ENCODE measurements at places on chromosomes 4 and X. TPM values are rescaled to one million over a fixed set of nuclear protein-coding genes. Genes with fewer than 3 reads are reported as not detected.

The SLC25A4 gene
- 2.3 TPM for total RNA-seq

The SPARCL1 gene
- not detected for total RNA-seq

The GRPR gene
- not detected for total RNA-seq

The LDB2 gene
- total RNA-seq, result not detected

The PFKFB1 gene
- 0.27 TPM for total RNA-seq

The RTL5 gene
- 0.18 TPM for total RNA-seq

The ACOX3 gene
- 12.2 TPM for total RNA-seq

The VEGFC gene
- total RNA-seq, result 0.34 TPM

The VAMP7 gene
- 32.5 TPM for total RNA-seq

The CXCL8 gene
- 2.2 TPM for total RNA-seq

The FANCB gene
- 13.0 TPM for total RNA-seq

The PAGE5 gene
- not detected for total RNA-seq

The TCEAL3 gene
- total RNA-seq, result 1.6 TPM

The USP51 gene
- 2.0 TPM for total RNA-seq

The DOK7 gene
- total RNA-seq, result not detected

The TBX22 gene
- not detected for total RNA-seq

The PAGE2B gene
- total RNA-seq, result not detected

The DMP1 gene
- not detected for total RNA-seq

The NRK gene
- not detected for total RNA-seq

The CA5B gene
- 18.1 TPM for total RNA-seq

The FGA gene
- total RNA-seq, result not detected

The JCHAIN gene
- total RNA-seq, result not detected

The UNC5C gene
- not detected for total RNA-seq

The FRAS1 gene
- total RNA-seq, result not detected

The TLR10 gene
- total RNA-seq, result not detected

The FAM236A gene
- not detected for total RNA-seq

The TRAM1L1 gene
- total RNA-seq, result not detected

The PORCN gene
- 14.1 TPM for total RNA-seq

The KIF4A gene
- total RNA-seq, result 32.2 TPM

The CCNA2 gene
- total RNA-seq, result 88.3 TPM

The PCYT1B gene
- 0.09 TPM for total RNA-seq

The CPLX1 gene
- 0.86 TPM for total RNA-seq

The SULT1E1 gene
- total RNA-seq, result not detected

The WNK3 gene
- total RNA-seq, result not detected

The RAB41 gene
- not detected for total RNA-seq

The GPR173 gene
- total RNA-seq, result not detected

The GPC3 gene
- total RNA-seq, result 0.59 TPM

The COX7B2 gene
- total RNA-seq, result not detected

The PPP4R3C gene
- total RNA-seq, result not detected

The MAGEB4 gene
- total RNA-seq, result not detected

The LRCH2 gene
- total RNA-seq, result not detected

The CITED1 gene
- total RNA-seq, result 1.4 TPM

The FOXR2 gene
- total RNA-seq, result not detected

The KIT gene
- total RNA-seq, result 1.1 TPM

The ADH4 gene
- total RNA-seq, result not detected

The GK gene
- 38.1 TPM for total RNA-seq

The S100P gene
- 37.1 TPM for total RNA-seq

The FLNA gene
- total RNA-seq, result 1,271 TPM

The PUDP gene
- total RNA-seq, result 20.2 TPM

The CSAG1 gene
- not detected for total RNA-seq

The CHRNA9 gene
- total RNA-seq, result 0.64 TPM

The VCX gene
- not detected for total RNA-seq

The SSX1 gene
- not detected for total RNA-seq

The HPGDS gene
- 3.2 TPM for total RNA-seq

The VSIG1 gene
- 9.0 TPM for total RNA-seq

The PNCK gene
- not detected for total RNA-seq
